Activated CD4-positive, alpha-beta T cell treated with anti-CD3 and anti-CD28 coated beads, Interleukin-2, amount 50 U/mL, for 16 hours (primary cell): ENCODE measurements at places on chromosomes 16 and 17.

DNA sequence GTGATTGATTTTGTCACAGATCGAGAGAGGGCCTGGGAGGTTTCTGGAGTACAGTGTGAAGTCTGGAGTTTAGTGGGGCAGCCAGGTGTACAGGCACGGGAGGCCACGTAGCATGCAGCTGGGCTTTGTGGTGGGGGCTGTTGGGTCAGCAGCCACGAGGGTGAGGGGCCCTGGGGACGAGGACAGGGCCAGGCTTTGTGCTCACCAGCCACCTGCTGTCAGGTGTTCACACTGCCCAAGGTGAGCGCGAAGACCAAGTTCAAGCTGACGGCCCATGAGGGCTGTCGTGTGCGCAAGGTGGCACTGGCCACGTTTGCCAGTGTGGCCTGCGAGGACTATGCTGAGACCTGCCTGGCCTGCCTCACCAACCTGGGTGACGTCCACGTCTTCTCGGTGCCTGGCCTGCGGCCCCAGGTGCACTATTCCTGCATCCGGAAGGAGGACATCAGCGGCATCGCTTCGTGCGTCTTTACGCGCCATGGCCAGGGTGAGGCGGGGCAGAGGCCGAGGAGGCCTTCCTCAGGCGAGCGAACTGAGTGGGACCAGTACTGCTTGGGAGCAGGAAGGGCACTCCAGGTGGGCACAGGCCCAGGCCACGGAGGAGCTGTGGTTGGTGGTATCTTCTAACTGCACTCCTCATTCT is 15.9 kb downstream of the LLGL1 start:
- no peak for DNase-seq

GRCh38 chr16:87371261-87371866 is 12.2 kb downstream of the FBXO31 start:
- no peak for DNase-seq

DNA sequence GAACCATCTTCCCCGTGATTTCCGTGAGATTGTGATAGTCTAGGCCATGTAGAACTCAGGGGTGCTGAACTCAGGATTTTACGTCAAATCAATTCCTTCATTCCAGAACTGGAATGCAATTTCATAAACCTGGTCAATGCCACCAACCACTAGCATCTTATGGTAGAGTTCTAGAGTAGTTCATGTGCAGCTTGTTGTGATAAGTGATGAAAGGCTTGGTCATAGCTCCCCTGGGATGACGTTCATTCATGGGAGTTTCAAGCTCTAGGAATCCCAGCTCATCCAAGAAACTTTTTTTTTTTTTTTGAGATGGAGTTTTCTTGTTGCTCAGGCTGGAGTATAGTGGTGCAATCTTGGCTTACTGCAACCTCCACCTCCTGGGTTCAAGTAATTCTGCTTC is 3.7 kb upstream of the DPEP2 start:
- no peak for DNase-seq

DNA sequence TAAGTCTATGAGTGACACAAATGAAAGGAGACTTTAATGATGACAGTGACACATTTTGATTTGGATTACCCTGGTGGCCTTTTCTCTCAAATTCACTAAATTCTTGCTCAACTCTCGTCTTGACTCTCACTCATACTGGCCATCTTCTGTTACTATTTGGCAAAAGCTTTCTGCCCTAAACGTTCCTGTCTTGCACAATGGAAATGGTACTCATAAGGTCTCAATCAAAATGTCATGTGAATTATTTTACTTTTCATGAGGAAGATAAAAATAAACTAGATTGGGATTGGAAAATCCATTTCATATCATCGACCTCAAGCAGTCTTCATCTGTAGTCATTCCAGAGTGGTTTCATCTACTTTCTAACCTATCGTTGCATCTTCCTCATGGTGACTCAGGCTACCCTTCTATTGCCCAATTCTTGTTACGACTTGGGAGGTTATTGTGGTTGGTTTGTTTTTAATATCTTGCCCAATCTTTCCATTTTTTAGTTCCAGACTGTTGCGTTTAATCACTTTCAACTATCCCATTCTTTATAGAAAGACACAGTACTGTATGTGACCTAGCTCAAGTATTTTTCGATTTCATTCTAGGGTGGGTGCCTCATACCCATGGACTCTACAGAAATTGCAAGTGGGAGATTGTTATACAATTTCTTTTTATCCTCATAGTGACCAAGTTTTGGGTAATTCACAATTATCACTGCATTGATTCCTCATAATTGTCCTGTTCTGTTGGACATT is 317.2 kb upstream of the KCNJ16 start:
- DNase-seq: no peak

DNA sequence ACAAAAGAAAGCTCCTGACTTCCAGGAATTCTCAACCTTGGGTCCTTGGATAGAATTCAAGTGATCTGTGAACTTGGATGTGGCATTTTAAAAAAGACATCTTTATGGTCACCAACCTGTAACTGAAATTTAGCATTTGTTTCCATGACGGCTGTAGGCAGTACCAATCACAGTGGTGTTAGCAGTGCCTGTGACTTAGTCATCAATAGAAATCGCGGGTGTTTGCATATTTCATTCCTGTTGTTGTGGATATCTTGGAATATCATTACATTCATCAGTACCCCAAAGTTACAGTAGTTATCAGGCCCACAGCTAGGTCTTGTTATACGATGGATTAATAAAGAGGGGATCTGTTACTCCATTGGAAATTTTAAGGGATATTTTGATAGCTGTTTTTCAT is 81.6 kb downstream of the CMIP start:
- no peak for DNase-seq

DNA sequence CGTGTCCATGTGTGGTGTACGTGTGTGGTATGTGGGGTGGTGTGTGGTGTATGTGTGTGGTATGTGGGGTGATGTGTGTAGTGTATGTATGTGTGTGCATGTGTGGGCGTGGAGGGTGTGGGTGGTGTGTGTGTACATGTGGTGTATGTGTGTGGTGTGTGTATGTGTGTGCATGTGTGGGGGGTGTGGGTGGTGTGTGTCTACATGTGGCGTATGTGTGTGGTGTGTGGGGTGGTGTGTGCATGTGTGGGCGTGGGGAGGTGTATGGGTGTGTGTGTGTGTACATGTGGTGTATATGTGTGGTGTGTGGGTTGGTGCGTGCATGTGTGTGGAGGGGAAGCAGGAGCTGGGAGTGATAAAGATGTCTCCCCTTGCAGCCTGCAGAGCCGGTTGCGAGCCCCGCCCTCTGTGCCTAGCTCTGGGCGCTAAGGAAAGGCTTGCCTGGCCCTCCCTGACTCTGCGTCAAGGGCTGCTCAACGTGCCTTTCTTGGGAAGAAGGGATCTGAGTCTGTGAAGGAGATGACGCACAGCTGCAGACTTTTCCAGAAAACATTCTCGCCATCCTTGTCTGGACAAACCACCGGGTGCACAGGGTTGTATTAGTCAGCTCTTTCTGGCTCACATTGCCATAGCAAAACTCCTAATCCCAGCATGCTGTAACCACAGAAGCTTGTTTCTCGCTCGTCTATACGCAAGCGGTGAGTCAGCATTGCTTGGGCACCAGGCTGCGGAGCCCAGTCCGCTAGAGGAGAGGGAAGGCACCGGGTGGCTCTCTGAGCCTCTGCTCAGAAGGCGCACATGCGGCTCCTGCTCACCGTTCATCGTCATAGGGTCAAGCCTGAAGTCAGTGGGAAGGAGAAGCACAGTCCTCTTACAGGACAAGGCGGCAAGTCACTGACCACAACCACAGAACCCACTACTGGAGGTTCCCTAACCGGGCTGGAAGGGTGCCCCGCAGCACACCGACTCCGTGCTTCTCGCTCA is 2.0 kb upstream of the CD300H start:
- peak; percentile 25 for DNase-seq

DNA sequence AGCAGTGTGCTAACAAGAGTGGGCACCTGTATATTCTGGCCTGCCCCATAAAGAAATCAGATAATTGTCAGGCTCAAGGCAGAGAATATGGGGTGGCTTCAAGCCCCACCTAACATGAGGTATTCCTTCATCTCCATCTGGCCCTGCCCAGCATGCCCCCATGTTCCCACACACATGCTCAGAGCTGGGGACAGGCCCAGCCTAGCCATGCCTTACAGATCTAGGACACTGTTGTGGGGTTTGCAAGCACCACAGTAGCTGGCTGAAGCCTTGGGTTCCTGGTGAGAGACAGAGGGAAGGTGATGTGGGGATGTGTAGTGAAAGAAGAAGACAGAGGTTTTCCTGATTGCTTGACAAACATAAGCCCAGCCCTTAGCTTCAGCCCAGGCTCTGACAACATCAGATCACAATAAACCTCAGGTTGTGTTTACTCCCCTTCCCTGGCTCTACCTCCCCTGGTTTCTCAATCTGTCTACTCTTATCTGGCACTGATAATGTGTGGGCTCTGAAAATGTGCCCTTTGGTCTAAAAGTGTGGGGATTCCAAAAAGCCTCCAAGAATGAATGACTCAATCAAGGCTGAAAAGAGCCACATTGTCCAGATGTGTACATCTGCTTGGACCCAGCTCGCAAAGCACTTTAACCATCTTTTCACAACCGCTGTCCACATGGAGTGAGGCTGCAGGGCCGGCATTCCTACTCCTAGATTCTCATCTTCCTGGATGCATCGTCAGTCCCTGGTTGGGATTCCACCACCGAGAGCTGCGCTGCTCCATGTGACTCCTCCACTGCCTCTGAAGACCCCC is 34.4 kb downstream of the CDRT4 start:
- no peak for DNase-seq

GRCh38 chr17:77497578-77497934 is 356.8 kb downstream of the SEC14L1 start:
- no peak for DNase-seq

- no peak for DNase-seq
Measured at GRCh38 chr17:78798695-78799559, 16.9 kb upstream of the CYTH1 start.

- DNase-seq: no peak
Measured at GRCh38 chr17:1745513-1746020, 2.9 kb downstream of the SERPINF2 start.

- DNase-seq: no peak
Measured at GRCh38 chr16:4295581-4295980, 20.3 kb upstream of the GLIS2 start.

DNA sequence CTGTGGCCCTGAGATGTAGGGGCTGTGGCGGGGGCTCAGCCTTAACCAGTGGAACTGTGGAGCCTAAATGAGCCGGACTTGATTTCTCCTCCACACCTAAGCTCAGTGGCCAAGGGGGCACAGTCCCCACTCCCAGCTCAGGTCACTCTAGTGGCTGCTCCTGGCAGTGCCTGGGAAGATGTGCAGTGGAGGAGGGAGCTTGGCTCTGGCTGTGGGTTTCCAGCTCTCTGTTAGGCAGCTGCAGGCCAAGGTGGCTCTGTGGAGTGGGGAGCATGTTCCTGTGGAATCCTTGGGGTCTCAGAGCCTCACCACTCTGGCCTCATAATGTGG is 76.3 kb downstream of the AMFR start:
- DNase-seq: no peak

DNA sequence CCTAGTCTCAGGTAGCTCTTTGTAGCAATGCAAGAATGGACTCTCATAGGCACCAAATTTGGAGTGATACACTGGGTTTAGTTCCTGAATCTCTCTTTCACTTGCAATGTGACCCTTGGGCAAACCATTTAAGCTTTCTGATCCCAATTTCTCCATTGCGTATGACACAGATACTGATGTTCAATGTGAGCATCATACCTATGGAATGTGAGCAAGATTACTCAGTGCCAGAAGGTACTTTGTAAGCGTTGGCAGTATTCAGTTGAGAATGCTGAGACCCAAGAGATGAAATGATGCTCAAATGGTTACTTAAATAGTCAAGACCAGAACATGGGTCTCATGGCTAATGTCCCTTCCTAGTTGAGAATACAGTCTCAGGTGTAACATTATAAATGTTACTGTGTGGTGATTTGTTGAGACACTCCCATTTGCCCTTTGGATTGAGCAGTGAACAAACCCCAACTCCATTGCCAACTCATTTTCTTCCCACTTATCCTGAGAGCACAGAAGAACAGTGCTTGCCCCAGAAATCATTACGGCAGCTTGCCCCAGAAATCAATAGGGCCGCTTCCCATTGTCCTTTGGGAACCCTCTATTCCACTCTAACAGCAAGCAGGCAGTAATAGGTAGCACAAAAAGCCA is 134.1 kb downstream of the SOX9 start:
- no peak for DNase-seq
